ENCODE measurements at places on chromosomes 6 and 20.

DNA sequence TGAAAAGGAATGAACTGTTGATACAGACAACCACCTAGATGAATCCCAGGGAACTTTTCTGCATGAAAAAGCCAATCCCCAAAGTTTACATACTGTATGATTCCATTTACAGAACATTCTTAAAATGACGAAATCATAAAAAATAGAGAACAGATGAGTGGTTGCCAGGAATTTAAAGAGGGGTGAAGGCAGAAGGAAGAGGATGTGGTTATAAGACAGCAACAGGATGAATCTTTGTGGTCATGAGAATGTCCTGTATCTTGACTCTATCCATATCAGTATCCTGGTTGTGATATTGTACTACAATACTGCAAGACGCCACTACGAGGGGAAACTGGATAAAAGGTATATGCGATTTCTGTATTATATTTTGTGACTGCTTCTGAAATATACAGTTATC is 70.1 kb upstream of the EMILIN3 start:
- DNase-seq, result no peak

GRCh38 chr20:45448270-45448669 is 21.3 kb upstream of the WFDC2 start:
- no peak for DNase-seq

DNA sequence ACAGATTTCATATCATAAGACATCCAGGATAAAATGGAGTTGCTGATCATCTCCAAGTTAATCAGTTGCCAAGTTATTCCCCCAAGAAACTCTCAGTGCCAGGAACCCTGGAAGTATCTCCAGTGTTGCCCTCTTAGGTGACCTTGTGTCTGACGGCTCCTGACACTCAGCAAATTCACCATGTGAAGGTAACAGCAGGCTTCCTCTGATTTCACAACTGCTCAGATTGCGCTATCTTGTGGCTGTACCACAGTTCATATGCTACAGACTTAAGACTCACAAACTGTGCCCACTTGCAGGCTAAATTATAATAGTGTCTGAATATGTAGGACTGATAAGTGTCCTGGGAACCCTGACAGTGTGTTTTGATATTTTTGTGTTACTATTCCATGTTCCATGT is 186.6 kb upstream of the OPRM1 start:
- DNase-seq, result peak; percentile 61

- DNase-seq, result no peak
Measured at GRCh38 chr6:147806697-147807096, 298.2 kb downstream of the SAMD5 start.

- DNase-seq, result no peak
Measured at GRCh38 chr6:170416303-170416702, 109.7 kb downstream of the FAM120B start.

GRCh38 chr20:63641146-63641791 is 12.0 kb downstream of the STMN3 start:
- peak; percentile 31 for DNase-seq

DNA sequence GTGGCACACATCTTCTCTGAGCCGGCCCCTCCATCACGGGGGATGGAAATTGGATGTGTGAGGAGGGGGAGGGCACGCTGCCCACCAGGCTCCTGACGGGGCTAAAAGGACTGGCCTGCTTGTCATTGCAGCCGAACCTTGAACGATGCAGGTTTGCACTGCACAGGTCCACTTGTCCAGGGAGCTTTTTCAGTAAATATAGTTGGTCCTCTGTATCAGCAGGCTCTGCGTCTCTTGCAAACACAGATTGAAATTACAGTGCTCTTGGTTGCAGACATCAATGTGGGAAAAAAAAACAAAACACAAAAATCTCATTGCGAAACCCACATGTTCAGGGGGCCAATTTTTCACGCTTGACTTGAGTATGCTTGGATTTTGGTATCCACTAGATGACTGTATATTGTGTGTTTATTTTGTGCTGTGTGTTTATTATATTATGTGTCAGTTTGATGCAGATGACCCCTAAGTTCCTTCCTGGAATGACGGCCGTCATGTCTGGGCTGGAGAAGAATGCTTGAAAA is 29.2 kb downstream of the ERMARD start:
- DNase-seq, result no peak

GRCh38 chr6:25880601-25881000 is 6.6 kb upstream of the SLC17A3 start:
- peak; percentile 60 for DNase-seq

DNA sequence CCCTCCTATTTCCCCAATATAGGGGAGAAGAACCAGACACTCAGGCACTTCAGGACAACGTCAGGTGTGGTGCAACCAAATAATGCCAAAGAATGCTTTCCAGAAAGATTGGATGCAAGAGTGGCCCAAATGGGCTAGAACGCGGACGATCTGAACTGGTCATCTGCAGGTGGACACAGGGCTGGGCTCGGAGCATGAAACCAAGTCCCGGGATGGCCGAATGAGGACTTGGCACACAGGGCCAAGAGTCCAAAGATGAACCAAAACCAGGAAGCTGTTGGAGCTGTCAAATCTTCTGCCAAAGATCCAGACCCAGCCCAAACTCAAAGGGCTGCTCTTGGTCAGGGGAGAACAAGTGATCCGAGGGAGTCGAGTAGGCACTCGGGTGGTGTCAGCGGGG is 143.9 kb upstream of the ARID1B start:
- DNase-seq, result no peak

- DNase-seq, result peak; percentile 64
Measured at GRCh38 chr6:159701413-159701999, 8.5 kb upstream of the SOD2 start.

- DNase-seq, result no peak
Measured at GRCh38 chr6:52053038-52053695, 34.2 kb downstream of the PKHD1 start.

GRCh38 chr6:149723771-149724417 is 6.0 kb upstream of the LATS1 start:
- DNase-seq, result peak; percentile 83

DNA sequence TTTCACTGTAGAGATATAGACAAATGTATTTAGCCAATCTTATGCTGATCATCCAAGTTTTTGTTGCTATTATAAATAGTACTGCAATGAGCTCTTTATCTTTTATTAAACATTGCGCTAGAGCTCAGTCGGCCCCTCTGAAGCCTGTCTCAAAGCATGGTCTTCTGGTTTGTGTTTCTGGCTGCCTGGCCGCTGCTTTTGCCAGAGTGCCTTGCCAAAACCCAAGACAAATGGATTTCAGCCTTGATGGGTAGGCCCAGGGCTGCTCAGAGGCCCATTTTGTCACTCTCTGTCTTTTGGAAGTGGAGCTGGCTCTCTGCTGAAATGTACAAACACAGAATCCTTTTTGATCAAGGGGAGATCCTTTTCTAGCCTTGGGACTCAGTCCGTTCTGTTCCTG is 102.9 kb upstream of the KCNG1 start:
- DNase-seq, result no peak

DNA sequence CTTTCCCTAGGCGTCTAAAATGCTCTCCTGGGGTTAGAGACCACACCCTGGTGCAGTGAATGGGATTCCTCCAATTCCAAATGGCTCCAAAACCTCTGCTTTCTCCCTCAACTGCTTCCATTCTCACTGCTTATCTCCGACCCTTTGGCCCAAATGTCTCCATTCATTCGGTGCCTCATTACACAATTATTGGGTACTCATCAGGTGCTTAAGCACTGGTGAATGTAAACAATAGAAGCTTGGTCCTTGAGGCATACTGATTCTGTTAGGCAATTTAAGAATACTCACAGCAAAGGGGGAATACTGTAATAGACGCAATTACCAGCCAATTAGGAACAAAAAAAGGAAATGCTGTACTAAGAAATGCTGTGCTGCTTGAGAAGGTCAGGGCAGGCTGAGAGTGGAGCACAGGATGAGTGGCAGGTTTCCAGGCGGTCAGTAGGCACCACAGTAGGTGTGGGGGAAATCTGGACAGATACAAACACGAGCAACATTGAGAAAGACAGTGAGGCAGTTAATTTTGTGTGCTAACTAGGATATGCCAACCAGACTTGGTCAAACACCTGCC is 23.0 kb downstream of the GMDS start:
- DNase-seq, result peak; percentile 12

DNA sequence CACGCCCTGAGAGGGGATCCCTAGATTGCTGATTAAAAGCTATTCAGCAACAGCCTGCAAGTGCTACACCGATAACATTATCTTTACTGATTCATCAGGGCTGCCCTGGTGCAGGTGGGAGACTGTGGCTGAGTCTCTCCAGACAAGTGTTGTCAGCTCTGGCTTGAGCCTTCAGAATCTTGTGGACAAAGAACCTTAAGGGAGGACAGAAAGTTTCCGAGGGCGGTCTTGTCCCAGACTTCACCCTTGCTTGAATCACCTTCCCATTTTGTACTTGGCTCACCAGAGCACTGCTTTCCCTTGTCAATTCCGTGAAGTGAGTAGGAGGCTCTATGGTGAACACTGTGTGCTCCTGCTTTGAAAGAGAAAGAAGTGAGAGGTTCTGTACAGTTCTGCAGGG is 88.6 kb upstream of the PCSK2 start:
- DNase-seq, result no peak

DNA sequence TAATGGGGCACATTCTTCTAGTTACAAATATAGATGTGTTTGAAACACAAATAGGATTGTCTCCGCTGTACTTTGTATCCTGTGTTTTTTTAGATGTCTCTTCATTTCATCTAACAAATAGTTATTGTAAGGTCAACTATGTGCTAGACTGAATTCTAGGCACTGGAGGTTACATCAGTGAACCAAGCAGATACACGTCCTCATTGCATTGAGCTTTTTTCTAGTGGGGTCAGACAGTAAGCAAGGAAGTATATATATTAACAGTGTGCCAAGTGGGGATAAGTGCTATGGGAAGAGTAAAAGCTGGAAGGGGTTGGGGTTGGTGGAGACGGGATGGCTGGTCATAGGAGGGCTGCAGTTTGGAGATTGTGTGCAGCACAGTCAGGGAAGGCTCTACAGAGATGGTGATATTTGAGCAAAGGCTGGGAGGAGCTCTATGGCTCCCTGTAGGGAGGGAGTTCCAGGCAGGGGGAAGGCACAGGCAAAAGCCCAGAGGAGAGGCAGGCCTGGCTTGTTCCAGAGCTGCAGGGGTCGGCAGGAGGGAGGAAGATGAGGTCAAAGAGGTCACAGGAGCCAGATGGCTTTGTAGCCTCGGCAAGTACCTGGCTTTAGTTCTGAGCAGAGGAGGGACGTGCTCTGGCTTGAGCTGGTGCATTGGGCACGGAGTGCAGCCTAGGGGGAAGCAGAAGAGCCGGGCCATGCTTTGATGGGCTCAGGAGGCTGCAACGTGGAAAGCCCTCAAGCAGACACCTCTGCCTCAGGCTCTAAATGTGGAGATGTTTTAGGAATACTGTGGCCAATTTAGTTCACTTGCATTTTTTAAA is 152.3 kb downstream of the ZDHHC14 start:
- DNase-seq, result no peak

DNA sequence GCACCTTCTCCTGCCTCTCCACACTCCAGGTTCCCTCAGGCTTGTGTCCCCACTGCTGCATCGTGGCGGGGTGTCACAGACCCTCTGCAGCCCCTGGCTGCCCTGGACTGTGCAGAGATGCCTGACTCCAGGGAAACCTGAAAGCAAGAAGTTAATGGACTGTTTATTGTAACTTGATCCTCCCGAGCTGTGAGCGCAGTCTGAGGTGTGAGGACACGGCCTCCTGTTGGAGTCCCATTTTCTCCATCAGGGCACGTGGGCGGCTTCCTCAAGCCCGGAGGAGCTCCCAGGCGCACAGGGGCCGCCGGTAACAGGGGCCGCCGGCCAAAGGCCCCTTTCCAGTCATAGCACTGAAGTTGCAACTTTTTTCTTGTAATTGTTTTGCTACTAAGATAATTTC is 16.9 kb downstream of the RBM38 start:
- DNase-seq, result no peak

- DNase-seq, result no peak
Measured at GRCh38 chr6:14110001-14110818, 7.4 kb upstream of the CD83 start.

- DNase-seq, result no peak
Measured at GRCh38 chr6:25418454-25419052, 139.4 kb downstream of the CARMIL1 start.

- no peak for DNase-seq
Measured at GRCh38 chr20:37220731-37221130, 40.9 kb downstream of the GHRH start.

DNA sequence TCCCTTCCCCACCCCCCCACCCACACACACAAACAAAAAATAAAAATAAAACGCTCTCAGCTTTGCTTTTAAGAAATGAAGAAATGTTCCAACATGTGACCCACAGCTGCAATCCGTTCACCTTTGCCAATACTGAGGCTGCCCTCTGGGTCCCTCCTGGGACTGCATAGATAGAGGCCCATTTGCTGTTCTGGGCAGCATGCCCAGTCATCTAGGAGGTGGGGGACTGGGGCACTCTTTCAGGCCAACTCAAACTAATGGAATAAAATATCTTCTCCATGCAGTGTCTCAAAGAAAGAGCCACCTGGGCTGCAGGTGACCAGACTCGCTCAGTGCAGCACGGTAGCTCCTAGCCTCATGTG is 79.9 kb downstream of the SLC22A3 start:
- no peak for DNase-seq

GRCh38 chr6:3663081-3663480 is 88.4 kb downstream of the PXDC1 start:
- no peak for DNase-seq

GRCh38 chr20:60862601-60863000 is 389.5 kb upstream of the CDH4 start:
- no peak for DNase-seq

GRCh38 chr6:46626228-46626909 is 26.2 kb downstream of the CYP39A1 start:
- DNase-seq, result peak; percentile 29

GRCh38 chr6:134249759-134250602 is 67.9 kb downstream of the SGK1 start:
- DNase-seq, result peak; percentile 50

- DNase-seq, result no peak
Measured at GRCh38 chr6:165717732-165718465, 54.9 kb upstream of the PDE10A start.

DNA sequence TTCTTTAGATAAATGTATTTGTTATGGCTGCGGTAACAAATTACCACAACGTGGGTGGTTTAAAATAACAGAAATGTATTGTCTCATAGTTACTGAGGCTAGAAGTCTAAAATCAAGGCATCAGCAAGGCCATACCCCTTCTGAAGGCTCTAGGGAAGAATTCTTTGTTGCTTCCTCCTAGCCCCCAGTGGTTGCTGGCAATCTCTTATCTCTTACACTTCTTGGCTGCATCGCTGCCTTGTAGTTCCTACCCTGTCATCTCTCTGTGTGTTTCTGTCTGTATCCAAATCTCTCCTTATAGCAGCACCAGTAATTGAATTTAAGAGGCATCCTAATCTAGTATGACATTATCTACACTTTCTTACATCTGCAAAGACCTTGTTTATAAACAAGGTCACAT is 534.7 kb downstream of the PHF3 start:
- no peak for DNase-seq

All from small intestine (tissue), 16 donors.